Right hindlimb (tissue), 1 donor: ENCODE measurements at places on chromosomes 2 and 18.
A peak's percentile ranks its signal among the peaks of the same experiment; 100 is the strongest.

DNA sequence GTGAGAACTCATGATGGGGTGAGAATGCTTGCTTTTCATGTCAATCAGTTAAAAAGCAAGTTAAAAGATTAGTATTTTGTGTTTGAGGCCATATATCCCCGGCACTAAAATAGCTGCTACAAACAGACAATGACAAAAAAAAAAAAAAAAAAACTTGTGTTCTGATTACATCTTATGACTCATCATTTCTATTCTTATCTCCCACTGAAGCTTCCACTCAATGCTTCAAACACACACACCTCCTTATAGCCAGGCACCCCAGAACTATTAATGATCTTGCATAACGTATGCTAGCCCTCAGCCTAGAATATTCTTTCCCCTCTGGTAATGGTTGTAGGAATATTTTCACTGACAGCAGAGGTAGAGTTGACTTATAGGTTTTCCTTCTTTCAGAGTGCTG, 778.3 kb downstream of the TRIB2 start:
- DNase-seq, result no peak

GRCh38 chr18:23743733-23744333, 54.6 kb downstream of the LAMA3 start:
- DNase-seq, result no peak

- no peak for DNase-seq
Measured at GRCh38 chr2:203740871-203741281, 34.4 kb downstream of the CD28 start.

- no peak for DNase-seq
Measured at GRCh38 chr2:159051133-159051532, 82.7 kb downstream of the TANC1 start.

- DNase-seq, result no peak
Measured at GRCh38 chr18:74446631-74447403, 10.3 kb downstream of the DIPK1C start.

- no peak for DNase-seq
Measured at GRCh38 chr2:54657664-54658083, 65.8 kb upstream of the EML6 start.

- no peak for DNase-seq
Measured at GRCh38 chr18:45104049-45104395, 423.3 kb downstream of the SETBP1 start.

- no peak for DNase-seq
Measured at GRCh38 chr18:22670914-22671313, 253.2 kb upstream of the CTAGE1 start.

- DNase-seq, result no peak
Measured at GRCh38 chr18:30709595-30709994, 332.9 kb downstream of the DSC3 start.

GRCh38 chr2:177298191-177298590, 33.7 kb upstream of the NFE2L2 start:
- DNase-seq, result no peak

- DNase-seq, result no peak
Measured at GRCh38 chr2:6937157-6937556, 19.9 kb downstream of the RNF144A start.

DNA sequence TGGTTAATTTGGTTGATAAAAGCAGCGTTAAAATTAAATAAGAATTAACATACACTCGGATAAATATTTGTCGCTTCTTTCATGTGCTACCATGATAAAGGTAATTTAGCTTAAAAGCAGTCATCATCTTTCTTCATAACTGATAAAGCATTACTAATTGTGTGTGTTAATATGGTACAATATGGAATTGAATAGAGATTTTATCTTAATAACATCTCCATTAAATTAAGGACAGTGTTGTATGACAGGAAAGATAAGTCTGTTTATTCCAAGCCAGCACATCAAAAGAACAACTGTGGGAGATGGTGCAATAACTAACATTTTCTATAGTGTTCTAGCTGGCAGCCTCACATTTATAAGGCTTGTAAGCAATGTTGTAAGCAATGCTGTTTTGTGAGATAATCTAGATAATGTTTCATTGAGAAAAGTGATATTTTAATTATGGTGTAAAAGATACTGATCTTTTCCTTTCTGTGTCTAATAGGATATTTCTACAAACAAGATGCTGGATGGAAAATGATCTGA, 64.4 kb upstream of the AFF3 start:
- no peak for DNase-seq

DNA sequence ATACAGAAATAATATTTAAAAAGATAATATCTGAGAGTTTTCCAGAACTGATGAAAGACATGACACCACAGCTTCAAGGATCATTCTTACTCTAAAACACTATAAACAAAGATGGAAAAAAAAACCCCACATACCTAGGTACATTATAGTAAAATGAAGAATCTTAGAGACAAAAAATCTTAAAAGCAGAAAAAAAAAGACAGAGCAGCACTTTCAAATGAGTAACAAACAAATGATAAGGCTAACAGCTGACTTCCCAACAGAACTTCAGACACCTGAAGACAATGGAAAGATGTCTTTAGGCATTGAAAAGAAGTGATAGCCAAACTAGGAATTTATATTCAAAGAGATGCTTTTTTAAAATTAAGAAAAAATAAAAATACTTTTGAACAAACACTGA, 21.2 kb upstream of the AFF3 start:
- no peak for DNase-seq

DNA sequence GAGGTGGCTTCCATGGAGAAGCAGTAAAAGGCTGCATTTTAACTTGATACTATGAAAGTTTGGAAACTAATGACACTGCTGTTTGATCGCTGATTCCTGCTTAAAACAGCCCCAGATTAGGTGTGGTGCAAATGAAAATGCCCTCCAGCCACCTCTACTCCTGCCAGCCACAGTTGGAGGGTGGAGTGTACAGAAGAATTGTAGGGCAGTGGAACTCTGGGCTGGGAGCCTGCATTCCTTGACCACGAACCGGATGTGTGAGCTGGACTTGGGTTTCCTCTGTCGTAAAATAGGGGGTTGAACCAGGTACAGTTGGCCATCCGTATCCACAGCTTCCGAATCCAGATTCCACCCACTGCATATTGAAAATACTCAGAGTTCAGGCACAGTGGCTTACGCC, 84.6 kb upstream of the RFX8 start:
- DNase-seq, result peak; percentile 47

- DNase-seq, result no peak
Measured at GRCh38 chr2:62307469-62308389, 111.8 kb downstream of the B3GNT2 start.

GRCh38 chr2:142082368-142082767, 48.4 kb downstream of the LRP1B start:
- no peak for DNase-seq

GRCh38 chr2:31931916-31932315, 78.9 kb downstream of the MEMO1 start:
- DNase-seq, result no peak

DNA sequence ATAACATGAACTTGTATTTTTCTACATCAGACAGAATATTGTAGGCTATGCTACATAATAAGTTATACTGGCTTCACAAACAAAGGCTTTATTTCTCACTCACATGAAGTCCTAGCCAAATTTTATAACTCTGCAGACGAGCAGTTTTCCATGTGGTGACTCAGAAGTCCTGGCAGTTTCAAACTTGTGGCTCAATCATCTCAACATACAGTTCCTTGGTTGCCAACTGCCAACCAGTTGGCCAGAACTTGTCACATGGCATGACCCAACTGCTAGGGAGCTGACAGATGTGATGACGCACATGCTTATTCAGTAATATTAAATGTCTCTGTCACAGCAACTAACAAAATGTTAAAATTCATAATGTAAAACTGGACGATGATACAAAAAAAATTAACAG, 63.8 kb upstream of the ZC3H15 start:
- peak; percentile 30 for DNase-seq

- DNase-seq, result no peak
Measured at GRCh38 chr2:160208655-160209515, 8.8 kb upstream of the ITGB6 start.
